ENCODE measurements at places on chromosomes 1 and 21. TPM values are rescaled to one million over a fixed set of nuclear protein-coding genes. Genes with fewer than 3 reads are reported as not detected.

The VN1R5 gene
- not detected for polyA plus RNA-seq

The TNFRSF8 gene
- 0.58 TPM for polyA plus RNA-seq

The EGLN1 gene
- 43.6 TPM for polyA plus RNA-seq

The PPIAL4G gene
- polyA plus RNA-seq = 0.05 TPM

The CBS gene
- 55.5 TPM for polyA plus RNA-seq

The ST6GALNAC5 gene
- polyA plus RNA-seq = 3.0 TPM

The PALMD gene
- polyA plus RNA-seq = 2.3 TPM

The PDC gene
- polyA plus RNA-seq = 0.07 TPM

The C1orf185 gene
- polyA plus RNA-seq = not detected

The C1orf74 gene
- polyA plus RNA-seq = 3.9 TPM
